Iris pigment epithelial cell (primary cell): ENCODE measurements at places on chromosomes 6 and 20.

DNA sequence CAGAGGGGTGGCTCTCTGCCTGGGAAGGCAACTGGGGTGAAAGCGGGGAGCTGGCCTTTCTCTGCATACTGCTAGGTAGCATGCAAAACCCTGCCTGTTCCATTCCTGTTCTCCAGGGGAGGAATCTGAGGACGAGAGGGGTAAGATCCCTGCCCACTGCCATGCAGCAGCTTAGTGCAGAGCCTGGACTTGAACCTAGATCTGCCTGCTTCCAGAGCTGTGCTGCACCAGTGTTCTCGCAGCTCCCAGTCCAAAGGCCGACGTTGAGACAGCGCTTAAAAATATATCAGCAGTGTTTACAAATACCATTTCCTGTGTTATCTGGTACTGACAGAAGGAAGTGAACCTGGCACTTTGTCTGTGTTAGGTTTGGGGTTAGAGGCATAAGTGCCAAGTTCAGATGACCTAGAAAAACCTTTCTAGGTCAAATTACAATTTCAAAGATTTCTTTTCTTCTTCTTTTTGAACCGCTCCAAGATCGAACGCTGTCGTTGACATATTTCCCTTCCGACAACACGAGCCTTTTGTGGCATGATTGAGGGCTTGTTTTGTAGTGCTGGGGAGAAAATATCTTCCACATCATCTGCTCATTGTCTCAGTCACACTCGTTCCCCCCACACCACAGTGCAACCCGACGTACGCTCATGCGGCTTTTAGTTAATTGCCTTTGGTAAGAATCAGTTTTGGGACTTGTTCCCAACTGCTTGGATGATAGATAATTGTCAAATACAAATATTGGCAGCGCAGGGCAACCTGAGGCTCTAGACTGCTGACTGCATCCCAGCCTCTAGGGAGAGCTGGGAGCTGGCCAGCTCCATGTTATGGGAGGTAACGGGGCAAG is 44.6 kb downstream of the TOX2 start:
- DNase-seq, result peak; percentile 29

GRCh38 chr6:74971633-74972032 is 234.2 kb downstream of the COL12A1 start:
- peak; percentile 53 for DNase-seq

GRCh38 chr6:77040568-77041195 is 422.6 kb downstream of the HTR1B start:
- DNase-seq, result peak; percentile 41

GRCh38 chr6:29924731-29925130 is 17.6 kb upstream of the HLA-A start:
- no peak for DNase-seq

DNA sequence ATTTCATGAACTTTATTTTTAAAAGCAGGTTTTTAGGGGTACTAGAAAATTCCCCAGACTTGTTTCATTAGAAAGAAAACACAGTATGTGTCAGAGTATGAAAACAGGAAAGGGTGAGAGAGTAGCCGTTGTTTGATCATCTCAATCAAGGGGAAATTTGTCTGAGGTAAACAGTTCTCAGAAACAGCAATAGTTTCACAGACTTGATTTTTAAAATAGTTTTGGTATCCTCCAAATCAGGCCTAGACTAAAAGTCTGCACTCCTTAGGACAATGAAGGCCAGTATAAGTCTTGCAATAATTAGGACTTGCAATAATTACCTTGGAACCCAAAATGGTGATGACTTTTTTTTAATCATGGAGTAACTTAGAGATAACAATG is 176.6 kb upstream of the TAB2 start:
- no peak for DNase-seq

- peak; percentile 9 for DNase-seq
Measured at GRCh38 chr6:101462576-101462975, 69.1 kb downstream of the GRIK2 start.

GRCh38 chr6:147212622-147213021 is 8.4 kb downstream of the STXBP5 start:
- DNase-seq, result no peak

DNA sequence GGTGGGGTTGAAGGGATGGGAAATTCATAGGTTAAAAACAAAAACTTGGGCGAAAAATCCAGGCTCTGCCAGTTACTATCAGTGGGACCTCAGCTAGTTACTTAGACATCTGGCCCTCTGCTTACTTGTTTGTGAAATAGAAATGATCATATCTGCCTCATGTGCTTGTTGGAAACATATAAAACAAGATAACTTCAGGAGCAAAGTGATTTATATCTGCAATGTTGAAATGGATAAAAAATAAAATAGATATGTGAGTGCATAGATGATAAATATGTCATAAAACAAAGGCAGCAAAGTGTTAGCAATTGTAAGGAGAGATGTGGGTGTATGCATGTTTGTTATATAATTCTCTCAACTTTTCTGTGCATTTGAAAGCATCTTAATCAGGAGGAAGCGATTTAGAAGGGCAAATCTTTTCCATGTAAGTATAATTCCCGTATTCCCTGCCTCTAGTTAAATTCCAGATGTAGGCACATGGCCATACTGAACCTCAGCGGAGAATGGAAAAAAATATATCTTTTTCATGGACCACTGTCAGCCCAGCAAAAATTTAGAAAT is 579.0 kb upstream of the FLRT3 start:
- DNase-seq, result no peak

DNA sequence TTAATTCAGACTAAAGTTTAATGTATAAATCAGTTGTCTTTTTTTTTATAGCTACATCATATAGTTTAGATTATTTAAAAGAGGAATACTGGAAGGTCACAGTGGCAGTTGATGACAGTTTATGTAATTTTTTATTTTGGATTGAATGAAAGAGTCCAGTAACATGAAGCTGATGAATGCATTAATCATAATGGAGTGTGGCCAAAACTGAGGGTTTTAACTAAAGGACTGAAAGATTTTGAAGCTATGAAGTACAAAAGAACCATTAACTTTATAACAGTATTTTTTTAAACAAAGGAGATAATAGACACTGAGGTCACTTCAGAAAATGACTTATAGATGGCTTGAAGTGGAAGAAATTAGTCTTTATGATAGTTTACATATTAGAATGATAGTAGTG is 41.3 kb downstream of the TRMT11 start:
- peak; percentile 57 for DNase-seq

GRCh38 chr6:124530926-124531325 is 431.3 kb upstream of the RNF217 start:
- no peak for DNase-seq

GRCh38 chr20:26276554-26277210 is 580.0 kb upstream of the ZNF337 start:
- no peak for DNase-seq

DNA sequence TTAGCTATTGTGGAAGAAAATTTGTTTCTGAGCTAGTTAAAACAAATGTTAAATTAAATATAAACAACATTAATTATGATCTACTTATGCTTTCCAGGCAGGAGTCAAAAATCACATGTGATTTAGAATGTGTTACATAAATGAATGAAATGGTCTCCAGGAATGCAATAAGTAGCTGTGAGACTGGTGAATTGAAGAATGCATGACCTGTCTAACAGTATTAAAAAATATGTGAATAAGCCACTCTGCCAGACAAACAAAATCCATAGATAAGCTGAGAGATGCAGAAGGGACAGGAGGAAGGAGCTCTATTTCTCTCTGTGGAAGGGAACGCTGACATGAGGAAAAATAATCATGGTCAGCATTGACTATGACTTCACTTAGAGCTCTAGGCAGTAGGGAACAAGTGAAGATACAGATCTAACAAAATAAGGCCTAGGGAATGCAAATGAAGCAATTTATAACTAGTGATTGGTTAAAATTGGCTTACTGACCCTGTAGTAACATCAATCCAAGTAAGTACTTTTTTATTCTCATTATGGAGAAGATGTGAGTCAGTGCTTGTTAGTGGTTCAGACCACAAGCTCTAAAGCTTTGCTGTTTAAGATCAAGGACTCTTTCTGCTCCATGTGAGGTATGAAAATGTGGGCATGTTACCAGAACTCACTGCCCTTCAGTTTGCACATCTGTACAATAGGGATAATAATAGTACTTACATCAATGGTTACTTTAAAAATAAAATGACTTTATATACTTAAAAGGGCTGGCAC is 432.6 kb downstream of the MMUT start:
- DNase-seq, result peak; percentile 16

GRCh38 chr6:131519670-131520436 is 53.2 kb upstream of the ARG1 start:
- DNase-seq, result peak; percentile 58

- no peak for DNase-seq
Measured at GRCh38 chr6:110358553-110359160, 508 bp upstream of the METTL24 start.

- no peak for DNase-seq
Measured at GRCh38 chr20:59776059-59776603, 157.3 kb downstream of the SYCP2 start.

DNA sequence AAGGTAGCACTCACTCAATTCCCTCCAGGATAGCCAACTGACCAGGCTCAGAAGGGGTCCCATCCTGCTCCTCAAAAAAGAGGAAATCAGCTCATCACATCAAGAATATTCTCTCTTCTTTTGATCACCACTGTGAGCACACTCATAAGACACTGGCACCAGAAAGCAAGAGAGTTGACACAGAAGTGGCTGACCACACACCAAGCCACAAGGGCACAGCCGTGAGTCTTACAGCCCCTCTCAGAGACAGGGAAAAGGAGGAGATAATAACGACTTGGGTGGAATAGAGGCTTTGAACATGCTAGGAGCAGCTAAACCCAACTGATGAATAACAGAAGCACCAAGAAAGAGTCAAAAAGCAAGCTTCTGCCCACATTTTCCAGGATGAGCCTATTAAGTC is 249.1 kb upstream of the PREP start:
- DNase-seq, result no peak

- peak; percentile 27 for DNase-seq
Measured at GRCh38 chr6:74170118-74170517, 474.1 kb downstream of the CD109 start.

GRCh38 chr6:132298344-132298949 is 102.8 kb downstream of the MOXD1 start:
- peak; percentile 65 for DNase-seq

DNA sequence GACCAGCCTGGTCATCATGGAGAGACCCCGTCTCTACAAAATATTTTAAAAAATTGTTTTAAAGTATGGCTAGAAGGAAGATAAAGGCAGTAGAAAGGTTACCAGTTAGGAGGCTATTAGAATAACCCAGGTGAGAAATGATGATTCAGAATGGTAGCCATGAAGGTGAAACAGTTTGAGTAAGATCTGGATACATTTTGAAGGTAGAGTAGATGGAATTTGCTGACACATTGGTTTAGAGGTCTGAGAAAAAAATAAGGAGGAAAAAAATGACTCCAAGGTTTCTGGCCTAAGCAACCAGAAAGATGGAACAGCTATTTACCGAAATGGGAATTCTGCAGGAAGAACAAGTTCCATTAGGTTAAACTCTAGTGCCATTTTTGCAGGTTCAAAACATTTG is 167.9 kb upstream of the TAB2 start:
- no peak for DNase-seq
